ENCODE measurements at places on chromosomes 6 and 20.

DNA sequence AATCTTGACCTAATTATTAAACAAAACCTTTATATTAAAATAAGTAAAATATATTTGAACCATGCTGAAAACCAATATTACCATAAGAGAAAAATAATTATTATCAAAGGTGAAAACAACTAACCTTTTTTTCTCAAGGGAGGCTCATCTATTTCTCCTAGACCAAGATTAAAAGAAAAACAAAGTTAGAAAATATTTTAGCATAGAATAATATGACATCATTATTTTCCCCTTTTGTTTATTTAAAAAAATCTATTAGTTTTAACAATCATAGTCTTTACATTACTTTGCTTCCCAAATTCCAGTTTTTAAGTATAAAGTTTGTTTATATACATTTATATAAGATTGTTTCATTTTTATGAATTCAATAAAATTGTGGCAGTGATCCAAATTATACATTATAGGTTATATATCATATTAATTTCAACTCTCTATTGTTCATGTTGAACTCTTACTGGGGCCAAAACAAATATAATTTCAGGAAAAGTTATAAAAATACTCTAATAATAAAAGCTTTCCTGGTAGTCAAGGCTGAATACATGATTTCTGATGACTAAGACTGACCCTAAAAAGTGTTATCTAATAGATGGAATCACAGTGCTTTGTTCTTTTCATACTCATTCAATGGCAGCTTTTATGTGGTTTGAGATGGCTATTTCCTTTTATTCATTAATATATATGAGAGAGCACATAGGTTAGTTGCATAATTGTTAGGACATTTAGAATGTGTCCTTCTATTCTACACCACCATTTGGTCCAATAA, 89.4 kb downstream of the TRDN start:
- DNase-seq: no peak

DNA sequence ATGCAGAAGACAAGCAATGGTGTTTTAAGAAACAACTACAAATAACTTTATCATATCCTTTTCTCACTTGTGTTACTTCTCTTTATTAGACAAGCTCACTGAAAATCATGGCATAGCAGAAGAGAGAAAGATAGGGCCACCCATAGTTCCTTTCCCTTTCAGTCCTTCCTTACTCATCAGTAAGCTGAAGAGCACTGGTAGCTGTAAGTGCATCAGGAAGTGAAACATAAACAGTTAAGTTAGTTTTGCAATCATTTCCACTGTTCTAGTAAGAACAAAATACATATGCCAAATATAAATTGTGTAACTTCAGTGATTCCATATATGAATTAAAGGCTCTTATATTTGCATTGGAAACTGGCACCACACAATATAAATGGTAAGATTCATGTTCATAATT, 220.1 kb downstream of the HACE1 start:
- no peak for DNase-seq

GRCh38 chr6:108027056-108027455, 47.5 kb downstream of the OSTM1 start:
- DNase-seq: peak; percentile 70

DNA sequence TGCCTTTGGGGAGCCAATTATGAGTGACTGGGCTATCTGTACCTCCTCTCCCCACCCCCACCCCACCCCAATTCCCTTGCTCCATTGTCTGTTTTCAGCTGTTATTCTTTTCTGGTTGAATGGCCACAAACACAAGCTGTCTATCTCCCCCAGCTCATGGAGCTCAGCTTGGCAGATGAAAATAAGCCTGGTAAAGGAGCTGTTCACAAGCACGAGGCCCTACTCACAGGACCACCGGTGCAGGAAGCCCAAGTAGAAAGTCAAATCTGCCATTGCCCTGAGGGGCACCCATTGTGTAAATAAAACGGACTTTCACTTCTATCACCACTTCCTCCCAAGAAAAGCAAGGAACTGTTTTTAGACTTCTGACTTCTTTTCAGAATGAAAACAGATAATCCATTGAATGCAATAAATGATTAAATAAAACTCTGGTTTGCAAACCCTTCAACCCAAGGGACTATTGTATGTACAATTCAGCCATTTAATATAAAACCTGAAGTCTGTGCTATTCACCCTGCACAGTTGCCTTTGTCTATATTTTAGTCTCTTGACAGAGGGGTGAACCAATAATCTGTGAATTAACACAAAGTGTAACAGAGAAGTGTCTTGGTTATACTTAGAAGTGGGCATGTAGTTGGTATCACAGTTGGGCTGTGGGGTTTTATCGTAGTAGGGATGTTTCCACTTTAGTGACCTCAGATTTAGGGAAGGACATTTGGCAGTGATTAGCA, 27.7 kb downstream of the RIPOR2 start:
- no peak for DNase-seq

DNA sequence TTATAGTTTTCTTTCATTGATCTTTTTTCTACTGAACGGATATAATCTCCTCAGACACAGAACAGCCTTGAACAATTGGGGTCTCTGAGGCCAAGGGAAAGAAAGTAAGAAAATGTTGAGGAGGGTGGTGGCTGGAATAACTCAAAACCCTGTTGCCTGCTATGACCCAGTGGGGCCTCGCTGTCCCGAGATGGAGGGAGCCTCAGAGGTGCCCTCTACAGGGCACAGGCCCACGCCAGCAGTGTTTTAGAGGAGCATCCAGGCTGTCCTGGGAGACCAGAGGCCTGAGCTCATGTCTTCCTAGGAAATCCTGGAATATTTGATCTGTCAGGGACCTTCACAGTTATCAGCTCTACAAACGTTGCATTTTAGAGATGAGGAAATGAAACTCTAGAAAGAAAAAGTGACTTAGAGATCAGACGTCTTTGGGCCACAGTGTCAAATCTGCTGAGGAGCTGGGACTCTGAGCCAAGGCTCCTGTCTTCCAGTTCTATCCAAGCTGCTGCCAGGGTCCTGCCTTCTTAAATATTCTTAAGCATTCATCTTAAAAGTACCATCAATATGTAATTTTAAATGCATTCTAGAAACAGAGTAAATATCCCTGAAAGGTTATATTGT, 26.3 kb downstream of the ALDH5A1 start:
- DNase-seq: peak; percentile 8

DNA sequence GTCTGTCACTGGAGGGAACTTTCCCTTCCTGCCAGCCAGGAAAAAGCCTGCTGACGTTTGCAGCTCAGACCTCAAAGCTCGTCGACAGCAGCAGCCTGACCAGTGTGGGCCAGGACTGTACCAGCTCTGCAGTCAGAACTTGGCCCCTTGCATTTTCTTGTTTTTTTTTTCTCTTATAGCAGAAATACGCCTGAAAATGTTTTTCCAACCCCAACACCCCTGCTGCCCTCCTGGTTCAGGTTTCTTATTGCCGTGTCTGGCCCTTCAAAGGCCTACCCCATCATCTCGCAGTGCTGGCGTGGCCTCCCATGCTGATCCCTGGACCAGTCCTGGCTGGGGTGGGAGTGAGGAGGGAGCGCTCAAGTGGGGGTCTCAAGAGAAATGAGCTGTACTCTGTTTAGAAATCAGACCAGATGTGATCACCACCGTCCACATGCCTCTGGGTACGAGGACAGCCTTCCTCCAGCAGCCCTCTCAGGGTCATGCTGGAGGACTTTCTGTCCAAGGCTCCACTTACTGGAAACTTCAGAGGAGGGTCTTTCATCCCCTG, 169.0 kb downstream of the FOXC1 start:
- DNase-seq: no peak

Data from cerebellum (tissue), 4 donors.